ENCODE measurements at places on chromosomes 16 and 17.
A peak's percentile ranks its signal among the peaks of the same experiment; 100 is the strongest.

- no peak for DNase-seq
These were observed 180.4 kb downstream of the IRF8 start for GRCh38 chr16:86079255-86079885.

- peak; percentile 61 for DNase-seq
These were observed 2.7 kb upstream of the HSD11B2 start for GRCh38 chr16:67428146-67428731.

- no peak for DNase-seq
These were observed 14.0 kb upstream of the PABPN1L start for GRCh38 chr16:88880226-88881006.

DNA sequence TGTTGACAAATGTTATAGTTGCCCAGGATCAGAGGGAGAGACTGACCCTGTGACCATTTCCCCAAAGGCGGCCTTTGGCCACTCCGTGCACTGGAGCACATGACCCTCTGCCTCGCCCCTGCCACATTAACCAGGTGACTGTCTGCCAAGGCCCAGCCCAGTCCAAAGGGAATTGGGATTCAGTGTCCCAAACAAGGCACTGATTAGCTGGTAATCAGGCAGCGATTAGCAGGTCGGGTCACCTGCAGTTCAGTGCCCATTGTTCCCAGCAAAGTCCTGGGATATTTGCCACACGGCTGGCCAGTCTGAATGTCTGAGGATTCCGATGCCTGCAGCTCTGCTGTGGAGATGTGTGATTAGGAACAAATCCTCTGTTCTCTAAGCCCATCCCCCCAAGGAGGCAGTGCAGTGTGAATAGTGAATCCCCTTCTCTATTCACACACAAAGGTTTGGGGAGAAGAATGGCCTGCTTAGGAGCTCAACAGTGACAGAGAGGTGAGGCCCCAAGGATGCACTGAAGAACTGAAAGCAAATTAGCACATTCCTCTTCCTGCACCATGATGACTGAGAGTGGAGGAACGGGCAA lies 123.1 kb upstream of the MAF start:
- no peak for DNase-seq

DNA sequence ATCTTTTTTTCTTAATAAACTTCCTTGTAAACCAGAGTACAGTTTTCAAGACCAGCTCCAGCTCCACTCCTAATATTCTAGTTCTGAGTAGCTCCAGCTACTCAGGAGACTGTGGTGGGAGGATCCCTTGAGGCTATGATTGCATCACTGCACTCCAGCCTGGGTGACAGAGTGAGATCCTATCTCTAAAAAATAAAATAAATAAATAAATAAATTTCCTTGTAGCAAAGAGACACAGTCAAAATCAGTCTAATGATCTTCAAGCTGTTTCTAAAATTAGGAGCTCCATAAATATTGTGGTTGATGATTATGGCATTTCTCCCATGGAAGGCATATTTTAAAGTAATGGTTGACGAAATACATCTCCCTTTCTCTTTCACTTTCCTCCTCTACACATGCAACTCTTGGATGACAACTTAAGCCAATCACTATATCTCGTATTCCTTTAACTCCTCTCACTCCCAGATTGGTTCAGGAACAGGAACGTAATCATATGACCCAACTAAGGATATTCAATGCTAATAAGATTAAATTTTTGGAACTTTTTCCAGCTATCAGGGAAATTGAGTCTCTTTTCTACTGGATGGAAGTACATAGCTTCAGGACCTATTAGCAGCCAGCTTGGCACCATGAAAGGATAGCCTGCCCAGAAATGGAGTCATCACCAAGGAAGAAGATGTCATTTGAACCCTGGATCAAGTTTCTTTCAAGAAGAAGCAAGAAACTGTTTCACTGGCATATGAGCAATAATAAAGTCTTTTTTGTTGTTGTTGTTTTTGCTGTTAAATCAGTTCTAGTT lies 42.1 kb upstream of the TAOK1 start:
- no peak for DNase-seq

DNA sequence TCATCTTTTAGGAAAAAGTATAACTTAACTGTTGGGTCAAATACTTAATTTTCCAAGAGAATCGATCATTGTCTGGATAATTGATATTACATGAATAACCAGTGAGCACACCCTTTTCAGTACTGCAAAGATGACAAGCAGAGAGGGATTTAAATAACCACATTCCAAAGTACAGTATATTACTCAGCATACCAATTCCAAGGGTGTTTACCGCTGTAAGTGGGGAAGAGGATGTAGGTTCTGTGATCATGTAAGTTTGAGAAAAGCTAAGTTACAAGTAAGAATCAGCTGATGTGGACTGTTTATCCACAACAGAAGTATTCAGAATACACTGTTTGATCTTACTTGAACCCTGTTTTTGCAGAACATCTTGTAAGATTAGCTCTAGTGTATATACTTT lies 6.1 kb downstream of the GDE1 start:
- DNase-seq, result no peak

DNA sequence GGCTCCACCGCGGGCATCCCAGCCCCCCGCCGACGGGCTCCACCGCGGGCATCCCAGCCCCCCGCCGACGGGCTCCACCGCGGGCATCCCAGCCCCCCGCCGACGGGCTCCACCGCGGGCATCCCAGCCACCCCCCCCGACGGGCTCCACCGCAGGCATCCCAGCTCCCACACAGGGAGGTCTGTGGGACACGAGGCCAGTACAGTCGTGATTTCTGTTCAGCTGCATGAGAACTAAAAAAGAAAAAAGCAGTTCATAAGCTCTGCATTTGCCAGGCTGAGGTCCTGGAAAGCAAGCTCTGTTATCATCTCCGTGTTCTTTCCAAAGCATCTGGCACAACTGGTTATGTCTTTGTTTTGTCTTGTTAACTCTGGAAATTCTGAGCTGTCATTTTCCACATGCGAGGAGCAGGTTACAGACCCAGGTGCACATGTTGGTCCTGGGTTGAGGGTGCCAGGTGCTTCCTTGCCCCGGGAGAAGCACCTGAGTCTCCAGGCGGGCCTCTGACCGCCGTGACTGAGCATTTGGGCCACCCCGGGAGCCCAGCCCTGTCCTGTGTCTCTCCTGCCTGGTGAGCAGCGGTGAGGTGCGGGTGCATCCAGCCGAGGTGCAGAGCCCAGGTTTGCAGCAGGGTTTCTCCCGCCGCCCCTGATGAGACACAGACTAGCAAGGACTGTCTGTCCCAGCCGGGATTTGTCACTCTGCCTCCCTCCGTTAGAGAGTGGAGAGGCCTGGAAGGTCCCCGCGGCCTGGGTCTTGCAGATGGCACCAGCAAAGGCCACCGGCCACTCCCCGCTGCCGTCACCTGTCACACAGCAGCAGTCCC lies 9.9 kb upstream of the WFIKKN1 start:
- no peak for DNase-seq

DNA sequence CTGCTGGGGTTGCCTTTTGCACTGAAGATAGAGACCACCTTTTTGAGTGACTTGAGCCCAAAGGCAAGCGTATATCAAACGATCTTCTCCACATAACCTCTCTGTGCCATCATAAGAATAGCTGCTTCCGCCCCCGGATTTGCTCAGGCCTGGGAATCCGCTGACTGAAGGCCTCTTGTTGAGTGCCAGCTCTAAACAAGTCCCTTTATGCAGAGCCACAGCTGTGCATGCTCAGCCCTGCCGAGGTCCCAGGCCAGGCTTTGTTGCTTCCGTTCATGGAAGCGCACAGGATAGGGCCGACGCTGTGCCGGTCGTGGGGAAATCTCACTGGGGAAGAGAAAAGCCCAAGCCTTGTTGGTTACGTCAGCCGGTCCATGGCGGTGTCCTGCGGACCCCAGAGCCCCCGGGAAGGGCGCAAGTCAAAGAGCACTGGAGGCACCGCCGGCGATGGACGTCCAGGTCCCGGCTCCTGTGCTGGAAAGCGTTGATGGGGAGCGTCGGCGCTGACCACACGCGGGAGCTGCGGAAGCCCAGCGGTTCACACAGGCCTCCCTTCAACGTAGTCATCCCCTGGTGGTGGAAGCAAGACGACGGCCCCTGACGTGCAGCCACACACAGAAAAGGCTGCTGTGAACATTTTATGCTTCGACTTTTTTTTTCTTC lies 23.5 kb upstream of the RPL13 start:
- DNase-seq, result no peak

GRCh38 chr16:55118701-55119260 lies 188.1 kb downstream of the IRX5 start:
- no peak for DNase-seq

GRCh38 chr17:44069974-44070454 lies 521 bp upstream of the G6PC3 start:
- no peak for DNase-seq

GRCh38 chr16:71568551-71568950 lies 8.3 kb downstream of the TAT start:
- no peak for DNase-seq

GRCh38 chr16:75287708-75288107 lies 36.3 kb upstream of the BCAR1 start:
- DNase-seq, result no peak

- no peak for DNase-seq
These were observed 538 bp downstream of the TM4SF5 start for GRCh38 chr17:4772235-4772613.

GRCh38 chr16:8850279-8850885 lies 18.4 kb downstream of the CARHSP1 start:
- no peak for DNase-seq

DNA sequence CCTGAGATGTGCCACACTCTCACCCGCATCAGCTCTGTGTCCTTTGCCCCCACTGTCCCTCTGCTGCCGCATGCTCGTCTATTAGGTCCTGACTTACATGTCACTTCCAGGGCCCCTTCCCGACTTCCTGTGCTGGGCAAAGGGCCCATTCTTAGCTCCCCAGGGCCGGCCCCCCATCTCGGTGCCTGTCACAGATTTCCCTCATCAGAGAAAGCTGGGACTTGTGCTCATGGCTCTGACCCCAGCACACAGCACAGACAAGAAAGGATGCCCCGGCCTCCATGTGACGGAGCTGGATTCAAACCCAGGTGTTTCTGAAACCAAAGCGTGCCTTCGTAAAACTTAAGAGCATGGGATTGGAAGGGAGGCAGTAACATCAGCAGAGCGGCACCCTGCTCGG lies 5.9 kb upstream of the MAPK7 start:
- DNase-seq, result no peak

DNA sequence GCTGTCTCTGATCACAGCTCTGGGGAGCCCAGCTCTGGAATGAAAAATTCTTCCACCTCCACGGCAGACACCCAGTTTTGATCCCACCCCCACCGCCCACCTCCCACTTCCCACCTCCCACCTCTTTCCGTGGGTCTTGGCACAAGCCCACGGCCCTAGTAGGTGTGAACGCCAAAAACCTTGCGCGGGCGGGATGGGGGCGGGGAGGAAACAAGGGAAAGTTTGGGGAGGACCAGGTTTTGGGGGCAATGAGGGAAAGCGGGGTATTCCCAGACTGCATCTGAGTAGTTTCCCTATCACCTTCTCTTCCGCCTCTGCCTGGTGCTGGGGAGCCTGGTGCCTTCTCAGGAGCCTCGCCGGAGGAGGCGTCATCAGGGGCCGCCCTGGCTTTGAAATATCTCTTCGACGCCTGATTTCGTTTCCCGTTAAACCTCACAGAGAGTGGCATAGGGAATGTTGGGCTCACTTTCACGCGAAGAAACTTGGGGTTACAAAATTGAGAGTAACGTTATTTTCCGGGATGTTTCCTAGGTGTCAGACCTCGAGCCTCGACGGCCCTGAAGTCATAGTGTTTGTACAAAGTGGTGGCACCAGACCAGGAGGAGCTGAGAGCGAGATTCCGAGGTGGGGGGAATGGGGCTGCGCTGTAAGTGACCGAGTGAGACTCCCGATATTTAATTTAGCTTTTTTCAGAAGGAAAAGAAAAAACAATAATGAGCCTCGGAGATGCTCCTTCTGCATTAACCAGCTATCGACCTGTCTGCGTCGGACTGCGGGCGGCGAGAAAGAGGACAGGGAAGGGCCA lies 1.6 kb upstream of the IRX3 start:
- no peak for DNase-seq

- DNase-seq, result no peak
These were observed 9.5 kb downstream of the IRF8 start for GRCh38 chr16:85908444-85908843.

DNA sequence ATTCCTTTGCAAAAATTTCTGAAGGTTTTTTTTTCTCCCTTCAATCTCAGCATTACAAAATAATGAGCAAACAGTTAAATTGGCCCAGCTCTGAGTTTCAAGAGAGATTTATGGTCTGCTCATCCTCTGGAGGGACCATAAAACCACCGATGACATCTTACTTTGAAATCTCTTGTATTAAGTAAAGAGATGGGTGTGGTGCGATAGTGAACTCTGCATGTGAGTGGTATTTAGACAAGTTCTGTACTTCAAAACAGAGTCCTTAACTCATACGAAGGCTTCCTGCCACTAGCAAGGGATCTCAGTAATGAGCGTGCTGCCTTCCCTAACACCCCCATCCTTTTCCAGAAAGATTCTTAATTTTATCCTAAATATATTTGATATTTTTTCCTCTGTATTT lies 2.1 kb downstream of the FAM20A start:
- DNase-seq, result no peak

- DNase-seq, result no peak
These were observed 15.1 kb upstream of the AATK start for GRCh38 chr17:81180836-81181810.

GRCh38 chr17:45155483-45155882 lies 6.2 kb upstream of the HEXIM2 start:
- DNase-seq, result no peak

DNA sequence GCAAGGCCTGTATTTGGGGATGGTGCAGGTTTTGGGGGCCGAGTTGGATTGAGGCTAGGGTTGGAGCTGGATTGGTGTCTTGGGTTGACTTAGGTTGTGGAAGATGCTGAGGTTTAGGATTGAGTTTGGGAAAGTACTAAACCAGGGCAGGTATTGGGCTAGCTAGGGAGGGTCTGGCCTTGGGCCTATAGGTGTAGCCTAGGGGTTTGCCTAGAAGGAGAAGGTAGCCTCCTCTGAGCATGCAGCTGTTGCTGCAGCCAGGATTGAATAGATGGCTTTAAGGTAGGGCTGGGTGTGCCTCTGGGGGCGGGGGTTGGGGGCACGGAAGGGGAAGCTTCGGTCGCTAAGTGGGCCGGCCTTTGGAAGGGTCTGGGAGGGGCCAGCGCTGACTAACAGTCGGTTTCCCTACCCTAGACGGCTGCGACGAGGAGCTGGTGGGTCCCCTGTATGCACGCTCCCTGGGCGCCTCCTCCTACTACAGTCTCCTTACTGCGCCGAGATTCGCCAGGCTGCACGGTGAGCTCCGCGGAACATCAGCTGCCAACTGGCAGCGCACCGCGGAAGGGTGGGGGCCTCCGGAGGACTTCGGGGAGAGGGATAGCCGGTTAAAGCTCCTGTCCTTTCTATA lies 1.2 kb downstream of the CNTNAP1 start:
- no peak for DNase-seq

DNA sequence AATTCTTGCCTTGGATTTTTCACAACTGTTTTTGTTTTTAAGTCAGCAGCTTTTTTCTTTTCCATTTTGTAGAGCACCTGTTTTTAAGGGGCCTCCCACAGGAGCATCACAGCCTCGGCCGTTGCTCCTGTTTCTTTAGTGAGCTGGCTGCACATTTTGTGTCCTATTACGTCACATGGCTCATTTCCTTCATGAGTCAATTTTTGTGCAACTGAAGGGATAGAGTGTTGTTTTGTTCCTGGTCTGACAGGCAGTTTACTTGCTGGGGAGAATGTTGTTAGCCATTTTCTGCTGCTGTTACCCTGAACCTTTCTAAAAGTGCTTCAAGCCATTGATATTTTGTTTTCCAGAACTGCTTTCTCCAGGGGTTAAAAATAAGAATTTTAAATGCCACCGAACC lies 45.0 kb upstream of the CRISPLD2 start:
- DNase-seq, result no peak
